ENCODE measurements at places on chromosomes 3 and 15.
A peak's percentile ranks its signal among the peaks of the same experiment; 100 is the strongest.

- peak; percentile 74 for DNase-seq
These were observed 18.1 kb downstream of the CSPG4 start for GRCh38 chr15:75694241-75695182.

- no peak for DNase-seq
These were observed 7.8 kb upstream of the TM2D3 start for GRCh38 chr15:101660005-101660404.

GRCh38 chr3:191775451-191776233 is 314.7 kb downstream of the PYDC2 start:
- DNase-seq = no peak

DNA sequence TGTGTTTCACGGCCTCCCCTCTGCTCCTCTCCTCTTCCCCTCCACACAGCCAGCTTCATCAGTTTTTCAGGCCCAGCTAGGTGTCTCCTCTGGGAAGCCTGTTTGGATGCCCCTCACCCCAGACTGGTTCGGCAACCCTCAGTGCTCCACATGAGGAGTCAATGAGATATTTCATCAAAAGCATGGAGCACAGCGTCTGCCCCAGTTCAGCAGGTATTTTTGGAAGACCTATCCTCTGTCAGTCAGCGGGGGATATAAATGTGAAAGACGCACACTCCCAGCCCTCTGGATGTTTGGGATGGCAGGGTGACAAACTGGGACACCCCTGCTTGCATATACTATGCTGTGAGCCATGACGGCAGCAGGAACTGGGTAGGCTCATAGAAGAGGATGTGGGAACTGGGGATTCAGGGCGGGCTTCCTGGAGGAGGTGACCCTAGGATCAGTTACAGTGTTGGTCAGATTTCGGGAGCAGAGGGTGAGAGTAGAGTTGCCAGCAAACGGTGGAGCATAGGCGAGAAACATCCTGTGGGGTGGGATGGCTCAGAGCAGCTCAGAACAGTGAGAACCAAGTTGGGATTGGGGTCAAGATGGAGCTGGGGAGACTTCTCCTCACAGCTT is 42.9 kb downstream of the PXYLP1 start:
- peak; percentile 3 for DNase-seq

DNA sequence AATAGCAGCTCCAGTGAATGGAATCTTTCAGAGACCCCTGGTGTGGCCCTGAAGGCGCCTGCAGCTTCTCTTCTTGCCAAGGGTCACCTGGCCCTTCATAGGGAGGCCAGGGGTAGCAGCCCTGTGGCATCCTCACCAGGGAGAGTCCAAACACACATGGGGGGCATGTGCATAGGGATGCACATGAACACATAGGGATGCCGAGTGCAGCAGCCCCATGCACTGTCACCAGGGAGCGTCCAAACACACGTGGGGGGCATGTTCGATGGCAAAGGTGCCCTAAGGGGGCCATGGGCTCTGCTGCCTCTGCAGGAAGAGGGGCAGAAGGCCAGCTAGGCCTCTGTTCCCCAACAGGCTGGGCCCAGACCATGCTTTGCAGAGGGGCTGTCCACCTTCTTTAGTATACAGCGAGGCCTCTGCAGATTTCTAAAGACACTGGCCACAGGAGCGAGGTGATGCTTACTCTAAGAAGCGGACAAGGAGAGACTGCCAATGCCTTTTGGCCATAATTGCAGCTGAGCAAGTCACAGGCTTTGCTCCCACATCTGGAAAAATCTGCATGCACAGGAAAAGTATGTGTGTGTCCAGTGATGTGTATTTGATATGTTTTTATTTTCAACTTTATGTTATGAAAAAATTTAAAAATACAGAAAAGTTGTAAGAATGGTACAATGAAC is 21.0 kb downstream of the ANAPC13 start:
- no peak for DNase-seq

GRCh38 chr15:68730976-68731897 is 89.5 kb downstream of the ANP32A start:
- DNase-seq = no peak

DNA sequence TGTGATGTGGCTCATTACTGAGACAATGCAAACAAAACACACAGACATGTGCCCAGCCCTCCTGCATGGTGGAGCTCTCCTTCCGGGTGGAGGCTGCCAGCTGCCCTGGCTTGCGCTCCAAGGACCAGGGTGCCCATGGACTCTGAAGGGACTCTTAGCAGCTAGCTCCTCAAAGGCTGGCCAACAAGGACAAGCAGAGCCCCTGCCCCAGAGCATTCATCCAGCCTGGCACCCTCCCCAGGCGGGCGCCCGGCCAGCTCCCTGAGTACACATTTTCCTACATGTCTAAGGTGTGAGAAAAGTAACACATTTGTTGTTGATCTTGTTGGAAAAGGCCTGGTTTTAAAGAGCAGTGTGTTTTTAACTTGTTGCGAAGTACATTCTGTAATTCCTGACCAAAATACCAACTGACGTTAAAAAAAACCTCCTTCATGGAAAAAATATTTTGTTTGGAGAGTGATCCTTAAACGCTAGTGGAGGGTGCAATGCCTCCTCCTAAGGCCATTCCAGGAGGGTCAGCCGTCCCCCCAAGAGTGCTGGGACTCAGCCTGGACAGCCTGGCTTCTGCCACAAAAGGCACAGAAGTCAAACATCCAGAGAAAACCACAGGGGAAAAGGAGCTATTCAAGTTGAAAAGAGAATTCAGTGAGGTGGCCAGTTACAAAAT is 86.9 kb downstream of the KLF15 start:
- peak; percentile 81 for DNase-seq

- no peak for DNase-seq
These were observed 67.4 kb downstream of the RAD18 start for GRCh38 chr3:8895829-8896228.

- no peak for DNase-seq
These were observed 107.5 kb downstream of the RASA2 start for GRCh38 chr3:141594357-141594756.

DNA sequence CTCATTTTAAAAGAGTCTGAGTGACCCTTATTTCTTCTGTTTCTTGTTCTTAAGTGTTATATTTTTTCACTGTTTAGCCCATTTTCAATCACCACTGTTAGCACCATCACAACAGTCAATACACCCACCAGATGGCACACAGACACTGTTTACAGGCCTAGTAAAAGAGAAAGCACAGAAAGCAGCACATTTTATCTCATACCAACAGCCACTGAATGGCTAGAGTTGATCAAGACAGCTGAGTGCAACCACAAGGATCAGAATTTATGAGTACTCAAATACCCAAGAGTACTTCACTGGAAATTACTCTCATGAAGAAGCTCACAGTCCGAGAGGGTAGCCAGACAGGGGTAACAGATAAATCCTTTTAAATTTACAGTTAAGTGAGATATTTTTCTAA is 127.0 kb downstream of the TFDP2 start:
- DNase-seq = no peak

DNA sequence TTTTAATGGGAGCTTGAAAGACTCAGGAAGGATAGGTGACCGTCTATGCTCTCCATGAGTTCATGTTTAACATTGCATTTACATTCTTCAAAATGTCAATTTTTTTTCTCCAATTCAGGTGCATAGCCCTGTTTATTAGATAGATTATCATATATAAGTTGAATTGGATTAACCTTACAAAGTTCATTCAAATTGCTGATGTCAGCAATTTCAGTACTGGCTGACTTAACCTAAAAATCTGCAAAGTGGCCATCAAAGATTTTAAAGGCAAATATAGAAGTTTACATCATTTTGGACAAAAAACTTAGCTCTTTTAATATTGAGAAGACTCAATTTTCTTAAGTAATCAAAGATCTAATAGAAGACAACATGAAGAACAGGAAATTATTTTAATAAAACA is 57.8 kb downstream of the MINDY4B start:
- no peak for DNase-seq

DNA sequence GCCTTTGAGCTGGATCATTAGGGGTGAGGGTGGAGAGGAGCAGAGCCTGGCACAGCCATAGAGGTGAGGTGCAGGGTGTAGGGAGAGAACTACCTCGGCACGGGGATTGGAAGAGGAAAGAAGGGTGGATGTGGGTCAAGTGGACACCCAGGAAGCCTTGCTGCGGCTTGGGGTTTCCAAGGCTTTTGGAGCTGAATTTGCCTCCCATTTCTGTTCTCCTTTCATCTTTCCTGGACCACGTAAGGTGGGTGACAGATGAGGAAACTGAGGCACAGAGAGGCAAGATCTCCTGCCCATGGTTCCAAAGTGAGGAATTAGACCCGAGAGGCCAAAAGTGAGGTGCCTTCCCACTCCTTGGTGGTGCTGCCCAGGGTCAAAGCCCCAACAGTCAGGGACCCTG is 35.4 kb upstream of the SFMBT1 start:
- DNase-seq = no peak

- DNase-seq = no peak
These were observed 422.0 kb downstream of the SOX2 start for GRCh38 chr3:182133752-182134151.

GRCh38 chr3:31754575-31755278 is 222.0 kb downstream of the STT3B start:
- DNase-seq = no peak

DNA sequence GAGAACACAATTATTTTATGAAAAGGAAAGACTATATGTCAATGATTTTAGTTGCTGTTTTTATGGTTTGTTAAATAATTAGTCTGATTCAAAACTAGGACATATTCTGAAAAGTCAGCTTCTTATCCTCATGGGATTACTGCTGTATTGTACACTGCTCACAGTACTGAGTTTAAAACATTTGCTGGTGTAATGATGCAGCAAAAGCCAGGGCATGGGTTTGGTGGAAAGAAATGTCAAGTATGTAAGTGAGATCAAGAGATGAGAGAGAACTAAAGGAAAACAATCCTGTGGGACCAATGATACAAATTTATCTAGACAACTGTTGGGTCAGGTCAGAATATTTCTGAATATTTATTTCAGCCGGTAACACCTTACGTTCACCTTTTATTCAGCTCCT is 210.1 kb upstream of the ARHGEF26 start:
- no peak for DNase-seq

DNA sequence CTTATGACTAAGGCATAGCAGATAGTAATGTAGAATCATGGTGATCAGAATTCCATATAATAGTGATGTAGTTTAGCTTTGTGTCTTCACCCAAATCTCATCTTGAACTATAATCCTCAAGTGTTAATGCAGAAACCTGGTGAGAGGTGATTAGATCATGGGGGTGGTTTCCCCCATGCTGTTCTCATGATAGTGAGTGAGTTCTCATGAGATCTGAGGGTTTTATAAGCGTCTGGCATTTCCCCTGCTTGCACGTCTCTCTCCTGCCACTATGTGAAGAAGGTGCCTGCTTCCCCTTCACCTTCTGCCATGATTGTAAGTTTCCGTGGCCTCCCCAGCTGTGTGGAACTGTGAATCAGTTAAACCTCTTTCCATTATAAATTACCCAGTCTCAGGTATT is 138.7 kb upstream of the CBLB start:
- DNase-seq = no peak

- DNase-seq = no peak
These were observed 164.0 kb downstream of the MINAR1 start for GRCh38 chr15:79595995-79596622.

- DNase-seq = no peak
These were observed 21.1 kb downstream of the CCDC32 start for GRCh38 chr15:40543631-40544294.

GRCh38 chr15:77035584-77035983 is 35.3 kb downstream of the TSPAN3 start:
- DNase-seq = peak; percentile 43

DNA sequence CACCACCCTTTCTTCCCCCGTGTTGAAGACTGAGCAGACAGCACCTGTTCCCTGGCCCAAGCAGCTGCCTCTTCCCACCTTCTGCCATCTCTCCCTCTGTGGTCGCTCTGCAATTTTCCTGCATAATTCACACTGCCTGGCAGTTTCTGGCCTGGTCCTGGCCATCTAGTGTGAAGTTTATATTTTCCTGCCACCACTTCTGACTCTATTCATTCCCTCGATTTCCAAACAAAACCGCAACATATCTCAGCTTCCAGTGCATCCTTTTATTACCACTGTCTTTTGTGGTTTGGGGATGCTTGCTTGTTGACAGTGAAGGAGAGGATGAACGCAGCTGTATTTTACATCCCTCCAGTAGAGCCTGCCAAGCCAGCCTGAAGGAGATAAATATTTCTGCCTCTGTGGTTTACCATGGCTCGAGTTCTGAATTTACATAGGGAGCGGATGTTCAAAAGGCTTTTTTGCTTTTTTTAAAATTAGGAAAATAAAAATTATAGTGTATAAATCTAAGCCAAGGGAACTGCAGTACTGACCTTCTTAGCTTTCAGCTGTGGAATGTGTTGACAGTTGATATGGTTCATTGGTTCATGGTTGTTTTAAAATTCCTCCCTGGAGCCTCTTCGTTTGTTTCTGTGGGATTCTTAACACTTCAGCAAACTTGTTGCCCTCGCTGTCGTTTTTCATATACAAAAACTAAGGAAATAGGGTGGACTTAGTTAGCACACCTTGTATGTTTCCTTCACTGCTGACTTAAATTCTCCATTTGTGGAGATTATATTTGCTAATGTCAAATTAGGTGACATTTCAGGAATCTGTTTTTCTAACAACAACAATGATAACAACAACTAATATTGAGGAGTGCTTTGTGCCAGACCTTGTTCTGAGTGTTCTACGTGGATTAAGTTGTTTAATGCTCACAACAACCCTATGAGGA is 250.5 kb downstream of the ADAMTSL3 start:
- peak; percentile 81 for DNase-seq

DNA sequence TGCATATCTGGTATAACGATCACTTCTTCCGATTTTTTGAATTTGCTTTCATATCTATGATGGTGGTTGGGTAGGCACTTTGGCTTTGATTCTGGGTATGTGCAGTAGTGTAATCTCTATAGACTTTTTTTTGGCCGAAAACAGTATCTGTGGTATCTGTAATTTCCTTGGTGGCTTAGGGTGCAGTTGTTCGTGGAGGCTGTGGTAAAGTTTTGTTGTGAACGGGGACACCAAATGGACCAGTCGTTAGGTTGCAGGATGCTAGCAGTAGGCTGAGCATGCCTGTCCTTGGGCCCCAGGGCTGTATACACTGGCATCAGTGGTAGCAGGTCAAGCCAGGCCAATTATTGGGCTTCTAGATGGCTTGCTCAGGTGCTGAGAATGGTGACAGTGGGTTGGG is 55.2 kb downstream of the CCDC66 start:
- DNase-seq = no peak

GRCh38 chr3:192207239-192207638 is 520.1 kb downstream of the FGF12 start:
- DNase-seq = no peak

- DNase-seq = no peak
These were observed 27.6 kb downstream of the SPTBN5 start for GRCh38 chr15:41866263-41866703.

GRCh38 chr3:177447938-177448337 is 250.7 kb upstream of the TBL1XR1 start:
- DNase-seq = no peak

- DNase-seq = no peak
These were observed 21.3 kb downstream of the GSK3B start for GRCh38 chr3:120072867-120073525.

DNA sequence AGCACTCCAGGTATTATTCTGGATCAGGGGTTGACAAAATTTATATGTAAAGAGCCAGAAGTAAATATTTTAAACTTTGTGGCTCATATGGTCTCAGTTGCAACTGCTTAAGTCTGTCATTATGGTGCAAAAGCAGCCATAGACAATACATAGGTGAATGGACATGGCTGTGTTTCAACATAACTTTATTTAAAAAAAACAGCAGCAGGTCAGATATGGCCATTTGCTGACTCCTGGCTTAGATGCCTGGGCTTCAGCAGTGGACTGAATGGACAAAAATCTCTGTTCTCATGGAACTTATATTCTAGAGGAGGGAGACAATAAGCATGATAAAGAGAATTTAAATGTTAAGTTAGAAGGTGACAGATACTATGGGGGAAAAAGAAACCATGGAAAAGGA is 11.7 kb upstream of the FYCO1 start:
- DNase-seq = no peak
